ENCODE measurements at places on chromosomes 5 and 9.

GRCh38 chr9:114202849-114203248 is 47.5 kb downstream of the COL27A1 start:
- DNase-seq: no peak

- no peak for DNase-seq
Observed at GRCh38 chr5:95669540-95669939, 13.3 kb downstream of the SPATA9 start.

DNA sequence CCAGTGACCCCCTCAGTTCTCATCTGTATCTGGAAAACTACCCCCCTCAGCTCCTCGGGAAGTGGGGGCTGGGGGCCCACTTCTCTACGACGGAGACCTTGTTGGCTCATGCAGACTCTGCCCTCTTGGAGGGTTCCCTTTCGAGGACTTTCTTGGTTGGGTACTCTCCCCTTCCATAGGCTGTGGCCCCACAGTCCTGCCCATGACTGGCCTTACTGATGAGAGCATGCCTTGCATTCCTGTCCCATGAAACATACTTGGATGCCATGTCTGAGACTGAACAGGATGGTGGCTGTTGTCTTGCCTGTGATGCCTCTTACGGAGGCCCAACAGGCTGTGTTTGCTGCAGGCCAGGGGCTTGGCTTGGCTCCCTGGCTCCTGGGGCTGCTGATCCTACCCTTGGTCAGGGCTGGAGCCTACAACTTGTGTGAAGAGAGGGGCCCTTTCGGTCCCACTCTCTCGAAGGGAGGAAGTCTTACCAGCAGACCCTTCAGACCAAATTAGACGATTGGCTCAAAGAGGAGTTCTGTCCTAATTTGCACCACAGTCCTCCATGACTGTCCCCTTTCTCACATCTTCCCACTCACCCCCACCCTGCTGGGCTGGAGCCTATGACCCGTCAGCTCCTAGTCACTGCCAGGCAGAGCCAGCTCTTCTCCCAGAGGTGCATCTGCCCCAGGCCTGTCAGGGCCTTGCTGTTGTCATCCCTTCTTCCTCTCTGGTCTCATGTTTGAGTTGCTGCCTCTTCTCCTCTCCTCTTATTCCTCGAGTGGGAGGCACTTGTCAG is 109.9 kb downstream of the CACNA1B start:
- no peak for DNase-seq

GRCh38 chr5:15037247-15037908 is 165.8 kb upstream of the ANKH start:
- no peak for DNase-seq
